ENCODE measurements at places on chromosomes 6 and 20.

DNA sequence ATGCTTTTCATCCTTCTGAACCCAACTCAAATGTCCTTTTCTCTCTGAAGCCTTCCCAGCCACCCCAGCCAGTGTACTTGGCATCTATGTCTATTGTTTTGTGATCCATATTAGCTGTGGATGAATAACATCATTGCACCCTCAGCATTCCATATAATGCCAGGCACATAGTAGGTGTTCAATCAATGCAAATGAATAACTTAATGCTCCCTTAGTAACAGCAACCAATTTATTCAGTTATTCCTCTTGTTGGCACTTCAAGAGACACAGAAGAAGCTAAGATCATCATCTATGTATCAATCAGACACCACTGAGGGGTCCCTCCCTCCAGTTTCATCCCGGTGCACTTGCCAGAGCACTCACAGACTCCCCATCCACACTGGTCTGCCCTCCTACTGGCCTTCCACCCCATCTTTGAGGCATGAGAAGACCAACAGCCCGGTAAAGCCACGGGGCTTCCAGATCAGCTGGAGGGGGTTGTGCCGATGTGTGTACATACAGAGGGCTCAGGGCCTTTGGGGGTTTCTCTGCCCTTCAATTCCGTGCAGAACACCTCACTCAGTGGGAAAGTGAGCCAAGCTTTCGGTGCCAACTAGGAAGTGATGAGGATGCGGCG lies 2.4 kb upstream of the TAF8 start:
- DNase-seq = no peak

- no peak for DNase-seq
Measured at GRCh38 chr6:32974016-32974333, 5.6 kb downstream of the BRD2 start.

DNA sequence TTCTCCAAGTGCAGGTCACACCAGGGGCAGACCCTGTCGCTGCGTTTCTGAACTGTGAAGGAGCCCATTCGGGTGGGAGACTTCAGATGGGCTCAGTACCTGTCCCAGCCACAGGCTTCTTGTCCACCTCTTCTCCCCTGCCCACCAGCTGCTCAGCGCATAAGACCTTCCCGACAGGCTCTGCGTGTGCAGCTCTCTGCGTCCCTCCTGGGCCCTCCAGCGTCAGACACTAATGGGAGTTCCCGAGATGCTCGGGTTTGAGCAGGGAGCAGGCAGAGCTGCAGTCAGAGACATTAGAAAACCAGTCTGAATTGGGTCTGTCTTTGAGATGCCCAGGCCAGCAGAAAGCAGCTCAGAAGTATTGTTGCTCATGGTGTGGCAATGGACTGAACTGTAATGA lies 50.4 kb downstream of the TCP11 start:
- no peak for DNase-seq

- DNase-seq = no peak
Measured at GRCh38 chr20:50005471-50005981, 22.7 kb downstream of the SNAI1 start.

DNA sequence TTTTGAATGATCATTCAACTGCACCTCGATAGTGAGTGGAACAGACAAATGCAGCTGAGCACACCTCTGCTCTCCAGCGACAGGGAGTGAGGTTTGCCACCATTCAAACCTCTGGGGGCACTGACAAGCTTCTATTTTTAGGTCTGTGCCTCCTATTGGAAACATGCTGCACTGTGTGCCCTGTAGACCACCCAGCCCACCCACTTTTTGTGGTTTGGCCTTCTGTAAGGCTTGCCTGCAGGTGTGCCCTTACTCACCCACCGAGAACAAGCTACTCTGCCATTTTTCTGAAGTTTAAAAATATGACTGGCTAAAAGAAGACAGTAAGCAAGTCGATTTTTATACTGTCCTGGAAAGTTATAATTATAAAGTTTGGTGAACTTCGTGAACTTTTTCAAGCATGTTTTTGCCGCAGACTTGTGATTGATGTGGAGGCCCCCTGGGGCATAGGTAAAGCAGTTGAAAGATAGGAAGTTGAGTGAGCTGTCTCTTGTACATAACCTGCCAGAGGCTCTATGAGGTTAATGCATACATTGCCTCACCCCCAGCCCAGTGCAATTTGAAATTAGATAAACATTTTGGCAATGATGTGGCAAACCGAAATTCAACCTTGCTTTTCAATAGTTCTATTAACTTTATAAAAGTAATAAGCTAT lies 53.8 kb downstream of the ADGRG6 start:
- no peak for DNase-seq

DNA sequence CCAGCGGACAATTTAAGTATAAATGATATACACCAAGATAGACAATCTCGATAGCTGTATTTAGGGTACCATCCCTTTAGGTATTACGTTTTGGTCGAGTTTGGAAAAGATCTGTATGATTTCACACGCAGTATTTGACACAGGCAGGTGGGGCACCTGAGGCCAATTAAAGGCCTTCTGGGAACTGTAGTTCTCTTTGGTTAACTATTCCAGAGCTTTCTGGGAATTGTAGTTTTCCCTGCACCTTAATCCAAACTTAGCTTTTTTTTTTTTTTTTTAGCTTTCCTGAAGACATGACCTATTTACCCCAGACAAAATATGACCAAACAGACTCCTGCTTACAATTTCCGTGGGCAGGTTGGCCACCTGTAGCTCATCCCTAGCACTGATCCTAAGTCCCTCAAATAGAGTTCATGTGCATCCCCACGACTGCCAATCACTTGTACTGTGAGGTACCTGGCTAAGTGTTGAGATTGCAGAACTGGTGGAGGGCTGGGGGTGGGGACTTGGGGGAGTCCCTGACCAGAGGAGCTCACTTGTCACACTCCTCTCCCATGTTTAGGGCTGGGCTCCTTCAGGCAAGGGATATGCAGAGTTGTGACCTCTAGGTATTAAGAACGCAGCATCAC lies 999 bp upstream of the EHMT2 start:
- no peak for DNase-seq

DNA sequence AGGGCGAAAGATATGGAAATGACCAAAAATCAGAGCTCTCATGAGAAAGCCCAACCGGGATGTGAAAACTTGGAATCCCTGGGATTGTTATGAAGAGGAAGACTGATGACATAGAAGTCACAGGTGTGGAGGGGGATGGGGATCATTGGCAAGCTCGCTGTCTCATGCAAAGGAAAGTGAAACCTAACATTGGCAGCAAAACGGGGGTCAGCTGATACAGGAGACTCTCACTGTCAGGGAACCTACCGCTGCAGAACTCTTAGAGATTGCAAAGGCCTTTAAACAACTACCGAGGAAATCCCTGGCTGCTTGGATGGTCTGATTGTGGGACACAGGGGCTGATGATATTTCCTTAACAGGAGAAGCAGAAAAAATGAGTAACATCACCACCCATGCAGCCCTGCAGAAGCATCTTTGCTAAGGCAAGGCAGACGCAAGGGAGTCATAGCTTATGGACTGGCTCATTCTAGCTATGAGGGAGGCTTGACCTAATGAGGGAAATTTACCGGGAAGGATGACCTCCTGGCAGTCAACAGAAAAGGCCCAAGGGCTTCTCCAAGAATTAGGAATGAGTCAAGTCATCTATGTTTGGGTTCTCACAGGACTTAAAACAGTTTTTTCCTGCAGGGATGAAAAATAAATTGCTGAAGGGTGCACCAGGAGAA lies 7.0 kb downstream of the MUC21 start:
- DNase-seq = no peak

- DNase-seq = no peak
Measured at GRCh38 chr6:53598265-53598907, 53.5 kb upstream of the GCLC start.

- no peak for DNase-seq
Measured at GRCh38 chr6:24489881-24490280, 503 bp upstream of the GPLD1 start.
